ENCODE measurements at places on chromosomes 2 and 18.

- DNase-seq: no peak
Observed at GRCh38 chr2:200968162-200968561, 4.7 kb upstream of the ORC2 start.

- DNase-seq: no peak
Observed at GRCh38 chr18:58638441-58638840, 9.6 kb upstream of the ALPK2 start.

GRCh38 chr18:56900195-56901094, 246.4 kb upstream of the BOD1L2 start:
- no peak for DNase-seq

- no peak for DNase-seq
Observed at GRCh38 chr18:56511996-56512395, 126.4 kb downstream of the TXNL1 start.

DNA sequence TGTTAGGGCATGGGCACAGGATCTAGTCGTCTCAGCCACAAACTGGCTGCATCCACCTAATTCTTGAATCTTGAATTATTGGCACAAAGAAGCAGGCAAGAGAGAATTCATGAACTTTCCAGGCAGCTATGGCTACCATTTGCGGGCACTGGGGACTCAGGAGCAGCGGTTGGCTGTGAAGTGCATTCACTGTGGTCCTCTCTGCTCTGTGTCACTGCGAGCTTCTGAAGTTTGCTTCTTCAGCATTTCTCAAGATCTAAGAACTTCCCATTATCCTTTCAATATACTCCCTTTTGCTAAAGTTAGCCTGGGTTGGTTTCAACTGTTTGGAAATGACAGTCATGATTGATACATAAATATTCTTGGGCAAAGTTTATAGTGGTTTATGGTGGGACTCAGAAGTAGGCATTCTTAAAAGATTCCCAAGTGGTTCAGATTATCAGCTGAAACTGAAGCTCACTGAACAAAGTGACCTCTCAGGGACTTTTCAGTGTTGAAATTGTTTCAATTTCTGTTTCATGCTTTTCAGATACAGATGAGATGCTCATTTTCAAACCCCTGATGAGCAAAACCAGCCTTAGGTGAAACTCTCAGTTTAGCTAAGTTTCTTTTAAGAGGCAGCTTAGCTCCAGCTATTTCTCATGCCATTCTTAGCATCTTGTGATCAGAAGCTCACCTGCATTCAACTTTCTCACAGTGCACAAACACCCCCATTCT, 1258.3 kb upstream of the GYPC start:
- DNase-seq: no peak

DNA sequence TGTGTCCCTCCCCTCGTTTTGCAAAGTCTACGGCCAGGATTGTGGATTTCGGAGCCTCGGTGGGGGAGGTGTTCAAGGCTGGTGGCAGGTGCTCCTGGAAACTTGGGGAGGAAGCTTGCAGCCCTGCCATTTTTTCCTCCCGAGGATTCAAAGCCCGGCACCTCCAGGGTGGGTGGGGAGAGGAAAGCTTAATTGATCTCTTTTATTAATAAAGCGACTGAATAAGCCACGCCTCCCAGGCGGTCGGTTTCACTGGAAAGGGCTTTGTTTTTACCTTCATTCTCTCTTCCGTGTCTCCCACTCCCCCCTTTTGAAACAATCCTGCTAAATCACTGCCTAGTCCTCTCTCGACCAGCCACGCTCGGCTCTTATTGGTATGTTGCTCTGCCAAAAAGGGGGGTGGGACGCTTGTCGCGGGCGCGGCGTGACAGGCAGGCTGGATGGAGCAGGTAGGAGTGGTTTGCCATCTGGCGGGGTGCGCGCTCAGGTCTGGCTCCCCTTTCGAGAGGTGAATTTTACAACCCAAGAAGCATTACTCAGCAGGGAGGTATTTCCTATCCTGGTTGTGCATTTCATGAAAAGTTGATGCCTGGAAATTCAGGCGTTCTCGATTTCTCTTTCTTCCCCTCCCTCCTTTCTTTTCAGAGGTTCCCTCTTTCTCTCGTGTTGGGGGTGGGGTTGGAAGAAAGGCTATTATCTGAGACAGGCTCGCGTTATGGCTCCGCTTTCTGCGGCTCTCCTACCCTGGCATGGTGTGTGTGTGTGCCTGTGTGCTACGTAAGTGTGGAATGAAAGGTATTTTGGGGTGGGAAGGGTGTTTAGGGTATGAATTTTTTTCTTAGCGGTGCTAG, 1.4 kb downstream of the NEDD4L start:
- peak; percentile 44 for DNase-seq

- DNase-seq: no peak
Observed at GRCh38 chr18:34001376-34001775, 223.3 kb downstream of the NOL4 start.

DNA sequence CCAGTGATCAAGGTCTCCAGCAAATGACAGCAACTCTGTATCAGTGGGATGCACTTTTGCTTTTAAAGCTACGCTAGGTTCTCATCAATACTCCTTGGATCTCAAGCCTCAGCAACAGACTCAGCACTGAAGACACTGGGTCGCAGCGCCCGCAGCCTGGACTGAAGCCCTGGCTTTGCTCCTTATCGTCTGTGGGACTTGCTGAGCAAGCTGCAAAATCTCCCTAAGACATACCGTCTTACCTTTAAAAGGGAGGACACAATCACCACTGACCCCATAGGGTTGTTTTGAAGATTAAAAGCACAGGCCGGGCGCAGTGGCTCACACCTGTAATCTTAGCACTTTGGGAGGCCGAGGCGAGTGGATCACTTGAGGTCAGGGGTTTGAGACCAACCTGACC, 8.1 kb downstream of the CYB5A start:
- DNase-seq: no peak

DNA sequence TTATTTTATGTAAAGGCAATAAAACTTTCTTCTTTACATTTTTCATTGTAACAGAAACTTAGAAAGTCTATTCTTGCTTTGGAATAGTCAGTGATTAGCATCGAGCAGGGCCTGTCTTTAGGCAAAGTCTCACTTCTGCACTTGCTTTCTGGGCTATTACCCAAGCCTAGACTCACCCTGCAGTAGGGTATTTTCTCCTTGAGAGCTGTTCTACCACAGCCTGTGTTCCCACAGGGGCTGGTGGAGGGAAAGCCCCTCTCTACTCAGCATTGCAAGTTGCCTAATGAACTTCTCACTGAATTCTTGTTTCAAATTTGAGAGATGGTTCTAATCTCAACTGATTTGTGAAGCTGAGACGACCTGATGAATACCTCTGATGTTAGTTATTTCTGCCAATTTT, 111.7 kb upstream of the KLHL14 start:
- DNase-seq: no peak

DNA sequence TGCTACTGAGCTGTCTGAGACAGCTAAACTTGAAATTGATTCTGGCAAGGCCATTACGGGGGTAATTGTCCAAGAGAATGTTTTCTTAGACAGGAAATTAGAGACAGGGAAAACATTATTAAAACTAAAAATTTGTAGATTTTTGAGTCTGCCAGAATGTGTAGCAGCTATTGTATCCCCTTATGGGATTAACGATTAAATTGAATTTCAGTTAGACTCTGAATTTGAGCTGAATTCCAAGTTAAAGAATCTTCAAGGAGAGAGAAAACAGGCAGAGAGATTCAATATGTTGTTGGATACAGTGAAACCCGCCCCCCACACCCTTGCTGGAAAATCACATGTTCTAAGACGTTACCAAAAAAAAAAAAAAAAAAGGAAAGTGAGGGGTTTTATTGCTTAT, 32.7 kb upstream of the CCDC68 start:
- no peak for DNase-seq

GRCh38 chr2:240502430-240503121, 55.2 kb downstream of the ANKMY1 start:
- DNase-seq: no peak

- no peak for DNase-seq
Observed at GRCh38 chr18:57447154-57447621, 12.0 kb downstream of the ONECUT2 start.

GRCh38 chr2:149860276-149860921, 272.8 kb upstream of the MMADHC start:
- DNase-seq: no peak

DNA sequence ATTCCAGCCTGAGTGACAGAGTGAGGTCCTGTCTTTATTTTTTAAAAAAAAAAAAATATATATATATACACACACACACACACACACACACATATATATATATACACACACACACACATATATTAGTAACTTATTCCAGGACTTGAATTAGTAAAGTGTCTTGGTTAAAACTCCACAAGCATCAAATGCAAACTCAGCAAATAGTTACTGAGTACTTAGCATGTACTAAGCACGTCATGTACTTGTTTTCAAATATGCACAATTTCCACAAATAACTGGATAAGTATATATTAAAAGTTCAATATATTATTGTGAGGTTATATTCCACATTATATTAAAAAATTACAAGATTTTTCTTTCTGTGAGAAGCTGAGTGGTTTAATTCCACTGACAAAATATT, 304.7 kb downstream of the ZEB2 start:
- no peak for DNase-seq

- DNase-seq: no peak
Observed at GRCh38 chr2:221655300-221655699, 83.2 kb upstream of the EPHA4 start.

DNA sequence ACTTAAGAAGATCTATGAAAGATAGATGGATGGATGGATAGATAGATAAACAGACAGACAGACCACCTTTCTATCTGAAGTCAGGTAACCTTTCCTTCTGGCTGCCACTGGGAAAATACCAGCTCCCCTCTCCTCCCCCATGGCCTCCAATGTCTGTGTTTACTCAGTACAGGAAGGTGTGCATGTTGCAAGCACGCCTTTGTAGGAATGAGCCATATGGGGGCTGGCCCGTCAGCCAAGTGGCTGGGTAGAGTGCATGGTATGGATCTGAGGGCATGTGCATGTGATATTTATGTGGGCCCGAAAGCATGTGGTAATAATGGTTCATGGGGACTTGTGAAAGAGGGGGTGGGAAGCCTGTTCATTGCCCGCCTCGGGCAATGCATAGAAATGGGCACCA, 109.2 kb upstream of the FZD7 start:
- no peak for DNase-seq

GRCh38 chr2:182463760-182464159, 36.9 kb upstream of the PDE1A start:
- no peak for DNase-seq

GRCh38 chr2:63661076-63661475, 72.3 kb downstream of the MDH1 start:
- no peak for DNase-seq

- no peak for DNase-seq
Observed at GRCh38 chr2:142944264-142944663, 66.8 kb downstream of the KYNU start.

GRCh38 chr2:239402666-239403065, 1.8 kb upstream of the HDAC4 start:
- DNase-seq: no peak

GRCh38 chr18:33536904-33537303, 41.1 kb upstream of the ASXL3 start:
- no peak for DNase-seq

DNA sequence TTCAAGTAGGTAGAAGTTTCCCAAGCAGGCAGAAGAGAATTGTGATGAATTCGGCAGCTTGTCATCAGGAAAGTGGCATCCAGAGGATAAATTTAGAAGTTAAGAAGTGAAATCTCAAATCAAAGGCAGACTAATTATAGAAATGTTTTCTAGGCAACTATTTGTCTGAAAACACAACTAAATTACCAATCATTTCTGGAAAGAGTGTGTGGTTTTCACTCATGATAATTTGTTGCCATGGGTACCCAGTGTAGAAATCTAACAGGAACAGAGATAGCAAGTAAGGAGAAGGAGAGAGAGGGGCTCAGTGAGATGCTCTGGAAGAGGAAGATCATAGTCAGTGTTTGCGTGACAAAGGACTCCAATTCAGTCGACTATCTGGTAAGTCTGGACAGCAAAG, 208.1 kb downstream of the NCKAP5 start:
- no peak for DNase-seq

DNA sequence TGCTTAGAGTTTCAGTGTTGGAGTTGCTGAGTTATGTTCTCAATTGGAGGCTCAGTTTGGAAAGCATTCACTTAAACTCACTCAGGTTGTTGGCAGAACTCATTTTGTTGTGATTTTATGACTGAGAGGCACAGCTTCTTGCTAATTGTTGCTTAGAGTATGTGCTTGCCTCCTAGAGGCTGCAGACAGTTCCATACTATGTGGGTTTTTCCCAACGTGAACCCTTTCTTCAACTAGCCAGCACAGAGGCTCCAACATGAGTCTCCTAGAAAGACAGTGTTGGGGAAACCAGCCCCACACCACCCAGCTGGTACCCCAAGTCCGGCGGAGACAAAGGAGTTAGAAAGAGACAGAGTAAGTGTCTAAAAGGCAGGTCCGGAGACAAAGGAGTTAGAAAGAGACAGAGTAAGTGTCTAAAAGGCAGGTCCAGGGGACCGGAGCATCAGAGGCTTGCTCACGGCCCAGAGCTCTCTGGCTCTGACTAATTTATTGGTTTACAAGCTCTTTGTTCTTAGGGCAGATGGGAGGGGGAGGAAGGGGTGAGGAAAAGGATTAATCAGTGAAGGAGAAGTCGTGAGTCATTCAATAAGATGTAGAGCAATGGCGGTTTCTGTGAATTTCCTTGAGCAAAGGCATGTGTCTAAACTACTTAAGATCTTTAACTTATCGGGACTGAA, 999.7 kb upstream of the LRRTM1 start:
- DNase-seq: no peak

- DNase-seq: no peak
Observed at GRCh38 chr2:57313678-57314077, 732.9 kb upstream of the VRK2 start.

- no peak for DNase-seq
Observed at GRCh38 chr18:49933530-49934128, 120.3 kb upstream of the ACAA2 start.

DNA sequence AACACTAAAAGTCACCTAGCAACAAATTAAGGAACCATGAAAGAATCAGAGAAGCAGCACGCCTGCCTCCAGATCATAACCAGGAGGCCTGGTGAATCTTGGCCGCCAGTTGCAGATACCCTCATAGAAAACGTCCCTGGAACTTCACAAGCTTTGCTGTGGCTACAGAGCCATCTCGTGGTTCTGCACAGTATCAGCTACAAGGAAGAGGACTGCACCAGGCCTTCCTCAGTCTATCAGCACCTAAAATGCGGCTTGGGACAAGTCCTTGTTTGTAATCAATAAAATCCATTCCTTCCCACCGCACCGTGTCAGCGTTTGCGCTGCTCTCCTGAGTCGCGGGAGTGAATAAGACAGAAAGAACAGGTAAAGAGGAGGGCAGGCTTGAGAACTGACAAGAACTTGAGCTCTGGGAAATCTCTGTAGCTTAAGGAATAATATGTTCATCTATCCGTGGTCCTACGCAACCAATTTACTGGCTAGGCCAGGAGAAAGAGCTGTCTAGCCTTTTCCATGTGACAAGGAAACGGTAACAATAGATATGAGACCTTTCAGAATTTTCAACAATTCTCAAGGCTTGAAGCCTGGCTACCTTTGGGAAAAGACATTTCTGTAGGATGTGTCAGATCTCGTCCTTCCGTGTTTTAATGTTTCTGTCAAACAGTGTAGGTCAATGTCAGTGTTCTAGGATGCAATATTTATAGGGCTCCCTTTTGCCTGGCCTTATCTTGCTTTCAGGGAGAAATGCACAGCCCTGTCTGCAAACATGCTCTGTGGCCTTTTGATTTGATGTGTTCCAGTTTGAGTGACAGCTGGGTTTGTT, 128.5 kb upstream of the RAB12 start:
- no peak for DNase-seq

GRCh38 chr2:7886666-7887065, 795.2 kb upstream of the ID2 start:
- no peak for DNase-seq

- DNase-seq: no peak
Observed at GRCh38 chr18:56639104-56639381, 651 bp upstream of the TXNL1 start.

- DNase-seq: no peak
Observed at GRCh38 chr2:79799729-79800128, 286.9 kb downstream of the CTNNA2 start.
